ENCODE measurements at places on chromosomes 4 and X.

DNA sequence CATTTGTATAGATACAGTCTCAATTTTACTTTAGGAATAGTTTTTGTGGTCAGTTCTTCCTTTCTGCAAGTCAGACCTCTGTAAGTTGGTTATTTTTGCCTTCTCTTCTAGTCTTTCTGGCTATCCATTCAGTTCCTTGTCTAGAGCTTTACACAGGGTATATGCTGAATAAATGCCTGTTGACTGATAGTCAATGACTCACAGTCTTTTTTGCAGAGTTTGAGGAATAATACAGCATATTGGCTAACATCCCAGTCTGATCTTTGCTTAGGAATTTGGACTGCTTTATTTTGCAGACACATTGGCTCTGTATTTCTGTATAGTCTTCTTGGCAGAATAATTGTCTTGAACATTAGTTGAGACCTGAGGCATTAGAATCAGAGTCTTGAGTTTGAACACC, 132.4 kb downstream of the MAGEC1 start:
- DNase-seq, result no peak

GRCh38 chrX:48590203-48591103, 6.8 kb upstream of the WDR13 start:
- DNase-seq, result no peak

DNA sequence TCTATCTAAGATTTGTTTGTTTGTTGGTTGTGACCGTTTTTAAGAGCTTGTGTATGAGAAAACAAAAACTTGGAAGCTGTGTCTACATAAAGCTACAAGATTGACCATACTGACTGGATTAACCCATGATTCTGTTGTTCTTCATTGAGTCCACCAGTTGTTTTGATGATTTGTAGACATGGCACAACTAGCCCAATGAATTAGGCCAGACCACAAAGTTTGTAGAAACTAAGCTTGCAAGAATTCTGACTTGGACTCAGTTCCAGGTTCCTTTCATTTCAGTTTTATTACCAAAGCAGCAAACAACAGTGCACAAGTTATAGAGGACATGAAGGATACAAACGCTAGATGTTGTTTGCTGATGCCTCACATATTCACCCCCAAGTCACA, 119.3 kb downstream of the RASGEF1B start:
- DNase-seq, result no peak

DNA sequence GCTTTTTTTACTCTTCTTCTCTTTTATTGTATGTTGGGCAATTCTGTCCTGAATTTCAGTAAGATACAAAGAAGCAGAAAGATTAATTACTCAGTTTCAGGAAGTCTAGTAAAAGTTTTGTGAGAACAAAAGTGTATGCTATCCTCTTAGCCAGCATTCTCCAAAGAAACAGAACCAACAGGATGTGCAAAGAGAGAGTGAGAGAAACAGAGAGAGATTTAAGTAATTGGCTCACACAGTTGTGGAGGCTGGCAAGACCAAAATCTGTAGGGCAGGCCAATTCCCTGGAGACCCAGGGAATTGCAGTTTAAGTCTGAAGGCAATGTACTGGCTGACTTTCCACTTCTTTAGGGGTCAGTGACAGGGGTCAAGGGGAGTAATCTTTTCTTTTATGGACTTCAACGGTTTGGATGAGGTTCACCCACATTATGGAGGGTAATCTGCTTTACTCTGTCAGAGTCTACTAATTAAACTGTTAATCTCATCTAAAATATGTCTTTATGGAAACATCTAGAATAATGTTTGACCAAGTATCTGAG, 59.2 kb upstream of the SLC39A8 start:
- no peak for DNase-seq

- no peak for DNase-seq
Measured at GRCh38 chr4:76166480-76166879, 18.3 kb upstream of the NUP54 start.

- DNase-seq, result no peak
Measured at GRCh38 chrX:70044541-70045245, 5.0 kb downstream of the AWAT2 start.

- no peak for DNase-seq
Measured at GRCh38 chr4:4851081-4851480, 8.4 kb upstream of the MSX1 start.

DNA sequence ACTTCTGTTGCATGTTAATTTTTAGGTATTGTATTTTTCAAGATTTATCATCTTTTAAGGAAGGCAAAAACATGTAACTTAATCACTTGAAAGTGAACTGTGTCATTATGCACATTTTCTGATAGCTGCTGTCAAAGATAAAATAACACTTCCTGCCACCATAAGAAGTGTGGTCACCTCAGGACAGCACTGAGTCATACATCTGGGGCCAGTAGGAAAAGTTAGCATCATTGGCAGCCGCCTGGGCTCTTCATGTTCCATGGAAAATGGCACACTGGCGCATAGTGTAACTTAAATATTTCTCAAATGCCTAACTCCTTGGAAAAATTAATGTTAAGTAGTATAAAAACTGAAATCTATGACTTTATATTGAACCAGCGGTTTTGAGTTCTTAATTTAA, 24.2 kb downstream of the CNKSR2 start:
- no peak for DNase-seq

DNA sequence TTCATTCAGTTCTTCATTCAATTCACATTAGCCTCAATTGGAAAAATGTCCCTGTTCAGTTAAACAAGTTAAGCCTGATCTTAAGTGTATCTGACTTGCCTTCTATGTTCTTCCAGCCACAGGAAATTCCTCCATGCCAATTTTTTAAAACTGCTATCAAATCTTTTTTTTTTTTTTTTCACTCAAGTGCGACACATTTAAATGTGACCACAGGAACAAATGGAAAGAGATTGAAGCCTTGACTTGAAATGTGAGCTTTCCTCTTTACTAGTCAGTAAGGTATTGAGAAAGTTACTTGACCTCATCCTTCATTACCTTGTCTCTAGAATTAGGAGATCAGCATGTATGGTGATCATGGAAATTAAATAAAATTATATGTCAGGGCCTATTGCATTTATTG, 165.1 kb downstream of the SLIT2 start:
- DNase-seq, result no peak

DNA sequence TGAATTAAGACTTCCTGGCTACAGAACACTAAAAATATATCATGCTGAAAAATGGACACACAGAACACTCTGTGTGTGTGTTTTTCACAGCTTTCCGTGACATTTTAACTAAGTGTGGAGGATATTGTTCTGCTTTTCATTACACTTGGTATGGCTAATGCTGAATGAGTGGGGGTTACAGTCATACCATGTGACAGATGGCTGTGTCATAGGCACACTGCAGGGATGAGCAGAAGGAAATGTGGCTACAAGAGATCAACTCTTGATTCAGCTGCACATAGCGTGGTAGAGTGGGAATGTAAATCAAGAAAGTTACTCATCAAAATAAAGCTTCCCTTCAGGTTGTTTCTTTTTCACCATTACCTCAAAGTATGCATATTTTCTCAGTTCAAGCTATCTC, 669.8 kb downstream of the IQCM start:
- DNase-seq, result no peak

DNA sequence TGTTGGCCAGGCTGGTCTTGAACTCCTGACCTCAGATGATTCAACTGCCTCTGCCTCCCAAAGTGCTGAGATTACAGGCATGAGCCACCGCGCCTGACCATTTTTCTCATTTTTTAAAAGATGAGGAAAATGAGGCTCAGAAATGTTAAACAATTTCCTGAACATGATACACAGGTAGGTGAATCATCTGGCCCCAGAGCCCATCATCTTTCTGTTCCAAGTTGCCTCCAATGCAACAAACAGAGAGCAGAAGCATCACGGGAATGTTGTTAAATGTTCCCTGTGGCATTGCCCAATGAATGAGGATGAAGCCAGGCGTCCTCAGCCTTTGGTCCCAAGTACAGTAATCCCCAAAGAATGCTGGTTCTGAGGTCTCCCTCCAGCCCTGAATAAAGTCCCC, 31.3 kb upstream of the ANXA5 start:
- no peak for DNase-seq
